ENCODE measurements at places on chromosomes 5 and 9. TPM values are rescaled to one million over a fixed set of nuclear protein-coding genes. Genes with fewer than 3 reads are reported as not detected.

SWI5 gene
- total RNA-seq, result 10.7 TPM

GRCh38 chr9:129838707-129839259 is 3.5 kb downstream of the USP20 start:
- no peak for DNase-seq

CAPSL gene
- total RNA-seq, result 0.37 TPM

- no peak for DNase-seq
Observed at GRCh38 chr5:80761966-80762365, 107.2 kb upstream of the DHFR start.

- DNase-seq, result no peak
Observed at GRCh38 chr5:44332285-44332971, 56.8 kb downstream of the FGF10 start.

DNA sequence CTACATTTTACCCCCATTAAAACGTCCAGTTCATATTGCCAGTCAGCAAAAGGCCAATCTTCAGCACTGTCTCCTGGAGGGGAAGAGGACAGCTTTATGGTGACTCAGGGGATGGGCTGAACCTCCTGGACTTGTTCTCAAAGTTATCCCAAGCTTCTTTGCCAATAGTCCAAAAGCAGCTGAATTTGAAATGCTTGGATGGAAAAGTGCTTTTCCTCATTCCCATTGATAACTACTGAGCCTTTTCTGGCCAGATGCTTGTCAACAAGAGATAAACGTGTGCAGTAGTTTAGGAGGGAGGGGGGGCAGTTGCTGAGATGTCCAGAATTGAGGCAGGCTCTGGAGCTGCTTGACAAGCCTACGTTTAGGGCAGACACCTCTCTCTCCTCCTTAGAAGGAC is 43.5 kb downstream of the MTX3 start:
- DNase-seq, result no peak

GRCh38 chr5:392431-392988 is 50.5 kb upstream of the EXOC3 start:
- DNase-seq, result peak; percentile 30

- DNase-seq, result no peak
Observed at GRCh38 chr9:133321411-133321935, 14.5 kb downstream of the SURF6 start.

DNA sequence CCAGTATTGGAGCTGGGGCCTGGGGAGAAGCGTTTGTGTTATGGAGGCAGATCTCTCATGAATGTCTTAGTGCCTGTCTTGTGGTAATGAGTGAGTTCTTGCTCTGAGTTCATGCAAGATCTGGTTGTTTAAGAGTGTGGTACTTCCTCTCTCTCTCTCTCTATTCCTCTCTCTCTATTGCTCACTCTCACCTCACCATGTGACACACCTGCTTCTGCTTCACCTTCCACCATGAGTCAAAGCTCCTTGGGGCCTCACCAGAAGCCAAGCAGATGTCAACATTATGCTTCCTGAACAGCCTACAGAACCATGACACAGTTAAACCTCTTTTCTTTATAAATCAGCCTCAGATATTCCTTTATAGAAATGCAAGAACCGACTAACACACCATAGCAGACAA is 242.7 kb upstream of the ADRA1B start:
- DNase-seq, result no peak

SLC34A3 gene
- total RNA-seq, result not detected

GPR21 gene
- total RNA-seq, result not detected

DNA sequence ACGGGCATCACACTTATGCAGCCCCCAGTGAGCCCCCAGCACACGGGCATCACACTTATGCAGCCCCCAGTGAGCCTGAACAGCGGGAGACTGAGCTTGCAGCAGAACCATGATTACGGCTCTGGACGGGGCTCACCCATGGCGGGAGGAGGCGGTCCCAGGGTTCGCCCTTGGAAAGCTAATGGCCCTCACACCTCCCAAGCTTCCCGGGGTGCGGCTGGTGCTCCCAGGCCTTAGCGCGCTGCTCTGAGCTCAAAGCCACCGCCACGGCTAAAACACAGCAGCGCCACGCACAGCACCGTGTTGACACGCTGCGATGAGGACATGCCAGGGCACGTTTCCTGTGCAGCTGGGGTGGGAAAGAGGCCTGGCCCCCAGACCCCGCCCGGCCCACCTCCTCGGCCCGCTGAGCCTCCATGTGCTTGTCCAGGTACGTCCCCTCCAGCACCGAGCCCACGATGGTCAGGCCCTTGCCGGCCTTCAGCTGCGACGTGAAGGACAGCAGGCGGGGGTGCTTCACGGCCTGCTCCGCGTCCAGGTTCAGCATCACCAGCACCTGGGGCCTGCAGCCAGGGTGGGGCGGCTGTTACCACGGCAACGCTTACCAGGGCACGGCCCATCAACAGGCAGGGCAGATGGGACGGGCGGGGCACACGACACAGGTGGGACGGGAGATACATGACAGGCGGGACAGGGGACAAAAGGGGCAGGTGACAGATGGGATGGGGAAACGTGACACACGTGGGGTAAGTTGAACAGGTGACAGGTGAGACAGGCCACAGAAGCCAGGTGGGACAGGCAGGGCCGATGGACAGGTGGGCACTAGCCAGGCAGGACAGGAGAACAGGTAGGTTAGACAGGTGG is 38.4 kb downstream of the SLC12A7 start:
- DNase-seq, result no peak
